CD4-positive, alpha-beta T cell treated with Interleukin-21 for 1 hour (primary cell): ENCODE measurements at places on chromosomes 16 and 17.

GRCh38 chr17:39238311-39238972 lies 12.7 kb upstream of the STAC2 start:
- DNase-seq: peak; percentile 91

DNA sequence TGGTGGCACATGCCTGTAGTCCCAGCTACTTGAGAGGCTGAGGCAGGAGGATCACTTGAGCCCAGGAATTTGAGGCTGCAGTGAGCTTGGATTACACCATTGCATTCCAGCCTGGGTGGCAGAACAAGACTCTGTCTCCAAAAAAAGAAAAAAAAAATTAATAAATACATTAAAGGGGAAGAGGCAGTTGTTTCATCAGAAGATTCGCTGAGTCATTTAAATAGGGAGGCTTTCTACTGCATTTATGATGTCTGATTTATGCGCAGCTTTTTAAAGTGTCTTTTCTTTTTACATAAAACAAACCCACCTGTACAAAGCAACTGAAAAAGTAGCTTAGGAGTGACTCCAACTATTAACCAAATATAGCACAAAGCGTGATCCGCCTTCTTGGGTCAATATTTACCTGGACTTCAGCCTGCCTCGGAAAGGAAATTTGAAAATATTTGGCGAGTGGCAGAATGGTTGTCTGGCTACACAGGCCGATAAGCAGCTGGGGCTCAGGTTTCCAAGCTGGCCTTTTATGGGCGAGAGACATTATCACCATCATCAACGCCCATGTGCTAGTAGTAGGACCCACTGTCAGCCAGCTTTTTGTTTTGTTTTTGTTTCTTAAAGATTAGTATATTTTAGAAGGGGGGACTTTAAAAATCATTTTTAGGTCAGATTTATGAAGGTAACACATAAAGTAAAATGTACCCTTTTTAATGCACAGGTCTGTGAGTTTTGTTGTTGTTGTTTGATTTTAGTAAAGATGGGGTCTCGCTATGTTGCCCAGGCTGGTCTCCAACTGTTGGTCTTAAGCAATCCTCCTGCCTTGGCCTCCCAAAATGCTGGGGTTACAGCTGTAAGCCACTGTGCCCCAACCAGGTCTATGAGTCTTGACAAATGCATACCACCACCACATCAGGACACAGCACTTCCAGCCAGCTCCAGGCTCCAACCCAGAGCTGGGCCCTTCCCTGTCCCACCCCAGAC lies 42.5 kb upstream of the RASD1 start:
- no peak for DNase-seq

GRCh38 chr16:84847564-84848355 lies 28.0 kb downstream of the CRISPLD2 start:
- no peak for DNase-seq

DNA sequence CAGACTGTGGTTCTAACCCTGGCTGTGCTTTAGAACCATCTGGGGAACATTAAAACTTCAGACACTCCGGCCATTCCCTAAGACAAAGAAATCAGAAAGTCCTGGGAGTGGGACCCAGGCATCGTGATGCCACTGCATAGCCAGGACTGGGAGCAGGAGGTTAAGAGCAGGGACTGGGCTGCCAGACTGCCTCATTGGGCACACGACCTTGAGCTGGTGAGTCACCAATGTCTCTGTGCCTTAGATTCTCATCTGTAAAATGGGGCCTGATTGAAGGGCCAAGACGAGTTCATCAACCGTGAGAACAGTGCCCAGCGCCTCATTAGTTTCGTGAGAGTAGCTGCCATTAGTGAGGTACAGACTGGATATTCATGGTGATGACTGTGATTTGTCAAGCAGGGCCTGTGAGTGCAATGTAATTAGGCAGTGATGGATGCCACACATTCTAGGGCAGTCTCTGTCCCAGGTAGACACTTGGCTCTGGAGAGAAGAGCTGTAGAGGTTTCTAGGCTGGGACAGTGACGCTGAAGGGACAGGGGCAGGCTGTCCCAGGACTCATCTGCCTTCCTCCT lies 196.8 kb downstream of the NTN1 start:
- no peak for DNase-seq

DNA sequence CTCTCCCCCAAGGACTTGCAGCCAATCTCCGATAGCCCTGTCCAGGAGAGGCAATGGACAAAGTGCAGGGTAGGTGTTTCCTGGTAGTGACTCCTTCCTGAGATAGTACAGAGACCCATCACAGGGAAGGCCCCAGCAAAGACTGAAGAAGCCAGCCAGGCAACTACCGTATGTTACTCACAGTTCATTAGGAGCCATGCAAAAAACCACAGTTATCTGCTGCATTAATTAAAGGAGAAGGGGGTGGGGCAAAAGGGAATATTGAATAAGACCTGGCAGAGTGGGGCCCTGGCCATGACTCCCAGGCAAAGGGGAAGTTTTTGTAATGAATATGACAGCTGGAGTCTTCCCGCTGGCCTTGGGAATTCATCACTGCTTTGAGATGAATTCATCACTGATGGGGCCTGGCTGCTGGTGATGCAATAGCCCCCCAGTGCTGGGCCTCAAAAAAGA lies 2.5 kb upstream of the SLC13A2 start:
- no peak for DNase-seq

GRCh38 chr16:75761108-75761507 lies 34.8 kb upstream of the CPHXL start:
- peak; percentile 13 for DNase-seq

- DNase-seq: no peak
These were observed 15.4 kb downstream of the C17orf78 start for GRCh38 chr17:37391146-37391545.

DNA sequence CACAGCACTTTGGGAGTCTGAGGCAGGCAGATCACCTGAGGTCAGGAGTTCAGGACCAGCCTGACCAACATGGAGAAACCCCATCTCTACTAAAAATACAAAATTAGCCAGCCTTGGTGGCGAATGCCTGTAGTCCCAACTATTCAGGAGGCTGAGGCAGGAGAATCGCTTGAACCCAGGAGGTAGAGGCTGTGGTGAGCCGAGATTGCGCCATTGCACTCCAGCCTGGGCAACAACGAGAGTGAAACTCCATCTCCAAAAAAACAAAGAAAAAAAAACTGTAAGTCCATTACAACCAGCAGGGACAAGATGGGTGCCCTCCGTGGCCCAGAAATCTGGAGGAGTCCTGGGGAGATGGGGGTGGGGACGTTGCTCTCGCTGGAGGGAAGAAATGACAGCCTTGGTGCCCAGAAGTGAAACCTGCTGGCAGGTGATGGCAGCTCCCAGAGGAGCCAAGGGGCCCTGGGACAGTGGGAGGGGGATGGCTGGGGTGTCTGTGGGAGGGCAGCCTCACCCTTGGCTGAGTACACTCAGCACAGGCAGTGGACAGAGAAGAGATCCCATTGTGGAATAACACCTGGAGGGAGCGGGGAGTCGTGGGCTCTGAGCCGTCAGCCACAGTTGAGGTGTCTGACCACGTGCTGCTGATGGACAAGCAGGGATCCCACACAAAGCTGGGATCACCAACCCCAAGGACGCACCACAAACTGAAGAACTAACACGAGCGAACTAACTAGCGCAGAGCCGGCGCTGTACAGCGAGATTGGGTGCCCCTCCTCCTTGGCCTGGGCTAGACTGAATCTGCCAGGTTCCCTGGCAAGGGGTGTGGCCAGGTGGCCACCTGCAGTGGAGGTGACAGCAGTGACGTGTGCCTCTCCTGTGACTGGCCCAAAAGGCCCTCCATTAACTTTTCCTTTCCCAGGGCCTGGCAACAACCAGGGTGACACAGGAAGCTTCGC lies 46.9 kb upstream of the BAHCC1 start:
- no peak for DNase-seq

- no peak for DNase-seq
These were observed 5.6 kb upstream of the EVPL start for GRCh38 chr17:76032780-76033108.

DNA sequence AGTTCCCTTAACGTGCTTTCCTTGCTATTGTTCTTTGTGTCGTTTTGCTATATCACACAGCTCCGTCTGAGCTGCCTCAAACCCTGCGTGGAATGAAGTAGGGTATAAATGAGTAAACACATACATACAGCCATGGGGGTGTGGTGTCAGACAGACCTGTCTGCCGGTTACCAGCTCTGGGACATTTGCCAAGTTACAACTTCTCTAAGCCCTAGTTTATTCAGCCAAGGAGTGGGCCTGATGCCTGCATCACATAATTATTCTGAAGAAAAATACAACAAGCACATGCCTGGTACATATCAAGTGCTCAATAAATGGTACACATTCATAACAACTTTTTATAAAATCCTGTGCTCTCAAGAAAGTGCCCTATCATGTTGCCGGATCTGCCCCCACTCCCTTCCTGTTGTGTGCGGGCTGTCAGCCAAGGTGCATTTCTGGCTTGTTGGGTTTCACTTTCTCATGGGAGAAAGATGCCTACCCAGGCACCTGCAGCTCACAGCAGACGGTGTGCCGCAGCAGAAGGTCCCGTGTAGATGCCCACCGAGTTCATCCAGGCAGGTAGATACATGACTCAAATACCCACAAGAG lies 30.5 kb downstream of the SMPD3 start:
- peak; percentile 83 for DNase-seq

- no peak for DNase-seq
These were observed 20.7 kb downstream of the DNAH9 start for GRCh38 chr17:11618861-11619566.

DNA sequence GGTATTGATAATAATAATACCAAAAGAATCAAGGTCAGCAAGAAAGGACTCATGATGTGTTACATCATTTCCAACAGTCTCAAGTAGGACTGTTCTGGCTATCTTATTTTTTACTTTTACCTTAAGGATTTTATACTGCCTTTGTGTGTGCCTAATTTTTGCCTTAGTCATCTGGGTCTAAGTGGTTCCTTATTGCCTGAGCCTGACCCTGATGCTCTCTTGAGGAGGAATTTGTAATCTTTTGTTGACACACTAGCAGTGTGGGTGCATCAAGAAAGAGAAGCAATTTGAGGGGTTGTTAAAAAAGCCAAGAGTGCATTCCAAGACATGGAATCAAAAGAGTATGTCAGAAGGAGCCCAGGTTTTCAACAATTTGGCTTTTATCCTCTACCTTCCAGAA lies 59.3 kb downstream of the TMEM100 start:
- no peak for DNase-seq

DNA sequence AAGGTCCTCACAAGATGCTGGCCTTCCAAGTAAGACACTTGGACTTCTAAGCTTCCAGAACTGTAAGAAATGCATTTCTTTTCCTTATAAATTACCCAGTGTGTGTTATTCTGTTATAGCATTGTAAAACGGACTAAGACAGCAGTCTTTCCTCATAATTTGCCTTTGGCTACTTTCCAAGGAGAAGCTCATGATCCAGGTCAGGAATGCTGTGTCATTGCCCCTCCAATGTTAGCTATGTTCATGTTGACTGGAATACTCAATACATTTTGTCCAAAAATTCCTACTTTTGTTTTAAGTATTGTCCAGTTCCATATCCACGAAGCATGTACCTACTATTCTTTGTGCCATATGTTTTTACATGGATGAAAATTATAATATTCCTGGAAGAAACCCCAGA lies 234.6 kb downstream of the HS3ST3A1 start:
- DNase-seq: no peak

- no peak for DNase-seq
These were observed 176.8 kb upstream of the CIBAR2 start for GRCh38 chr16:85288869-85289660.

GRCh38 chr17:52709724-52710123 lies 551.2 kb upstream of the CA10 start:
- no peak for DNase-seq

DNA sequence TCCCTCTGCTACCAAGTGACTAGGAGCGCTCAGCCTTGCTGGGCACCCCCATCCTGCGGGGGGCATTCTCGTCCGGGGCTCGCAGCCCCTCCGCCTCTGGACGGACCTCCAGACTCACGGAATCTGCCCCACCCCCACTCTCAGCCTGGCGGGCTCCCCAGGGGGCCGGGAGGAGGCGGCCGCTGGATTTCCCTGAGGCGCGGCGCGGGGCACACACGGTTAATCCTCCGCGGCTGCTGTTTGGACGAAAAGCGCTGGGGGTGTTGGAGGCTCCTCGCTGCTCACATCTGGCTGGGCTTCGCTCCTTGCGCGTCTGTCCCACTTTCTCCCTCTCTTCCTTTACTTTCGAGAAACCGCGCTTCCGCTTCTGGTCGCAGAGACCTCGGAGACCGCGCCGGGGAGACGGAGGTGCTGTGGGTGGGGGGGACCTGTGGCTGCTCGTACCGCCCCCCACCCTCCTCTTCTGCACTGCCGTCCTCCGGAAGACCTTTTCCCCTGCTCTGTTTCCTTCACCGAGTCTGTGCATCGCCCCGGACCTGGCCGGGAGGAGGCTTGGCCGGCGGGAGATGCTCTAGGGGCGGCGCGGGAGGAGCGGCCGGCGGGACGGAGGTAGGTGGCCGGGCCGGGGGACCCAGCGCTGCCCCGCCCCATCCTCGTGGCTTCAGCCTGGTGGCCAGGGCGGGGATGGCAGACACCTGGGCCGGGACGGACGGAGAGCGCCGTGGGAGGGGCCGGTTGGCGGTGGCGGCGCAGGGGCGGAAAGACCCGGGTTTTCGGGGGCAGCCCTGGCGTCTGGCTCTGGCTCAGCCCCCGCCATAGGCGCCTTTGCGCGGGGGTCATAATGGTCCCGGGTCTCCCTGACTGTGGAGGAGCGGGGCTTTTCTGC lies at the start of gene C1QTNF1:
TSS of gene C1QTNF1 (plus strand) at position 284 of the 886 bp plus-strand sequence. CDS start 19,800 bp downstream, outside the sequence.
- DNase-seq: peak; percentile 29
